ENCODE measurements at places on chromosomes 2 and 18.

DNA sequence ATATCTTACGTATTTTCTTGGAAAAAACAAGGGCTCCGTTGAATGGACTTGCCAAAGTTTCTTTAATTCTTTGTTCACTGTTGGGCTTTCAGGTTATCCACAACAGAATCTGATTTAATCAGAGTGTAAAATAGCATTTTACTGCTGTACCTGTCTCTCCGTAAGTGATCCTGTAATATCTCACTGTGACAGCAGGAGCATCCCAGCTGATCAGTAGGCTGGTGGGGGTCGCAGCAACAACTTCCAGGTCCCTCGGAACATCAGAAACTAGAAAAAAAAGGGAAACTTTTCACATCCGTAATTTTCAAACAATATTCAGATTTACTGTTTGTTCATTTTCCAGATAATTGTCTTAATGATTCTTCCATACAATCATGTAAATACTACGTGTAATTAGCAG lies 51.2 kb downstream of the FN1 start:
- DNase-seq: no peak

DNA sequence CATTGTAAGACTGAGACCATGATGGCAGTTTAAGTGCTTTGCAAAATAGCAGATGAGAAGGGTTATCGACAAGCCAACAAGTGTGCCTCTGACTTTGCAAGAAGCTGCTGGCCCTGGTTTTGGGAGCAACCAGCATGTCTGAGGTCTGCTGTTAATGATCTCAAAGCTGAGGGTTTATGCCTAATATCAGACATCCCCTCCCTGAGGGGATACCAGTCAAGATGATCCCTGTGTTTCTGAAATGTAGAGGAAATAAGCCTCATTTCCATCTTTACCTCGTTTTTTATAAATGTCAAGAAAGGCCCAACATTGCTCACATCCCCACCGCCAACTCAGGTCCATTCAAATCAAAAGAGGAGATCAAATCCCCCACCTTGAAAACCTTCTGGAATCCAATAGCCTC lies 120.6 kb downstream of the MYCN start:
- DNase-seq: no peak

GRCh38 chr18:70553936-70554260 lies 265.1 kb downstream of the SOCS6 start:
- no peak for DNase-seq

- DNase-seq: peak; percentile 82
These were observed at the start of gene KCNG3 for GRCh38 chr2:42493468-42494354. KCNG3 (minus strand) TSS chr2:42493982; CDS start chr2:42493501, 481 bp downstream.

- no peak for DNase-seq
These were observed 16.5 kb downstream of the TWIST2 start for GRCh38 chr2:238864207-238865014.

DNA sequence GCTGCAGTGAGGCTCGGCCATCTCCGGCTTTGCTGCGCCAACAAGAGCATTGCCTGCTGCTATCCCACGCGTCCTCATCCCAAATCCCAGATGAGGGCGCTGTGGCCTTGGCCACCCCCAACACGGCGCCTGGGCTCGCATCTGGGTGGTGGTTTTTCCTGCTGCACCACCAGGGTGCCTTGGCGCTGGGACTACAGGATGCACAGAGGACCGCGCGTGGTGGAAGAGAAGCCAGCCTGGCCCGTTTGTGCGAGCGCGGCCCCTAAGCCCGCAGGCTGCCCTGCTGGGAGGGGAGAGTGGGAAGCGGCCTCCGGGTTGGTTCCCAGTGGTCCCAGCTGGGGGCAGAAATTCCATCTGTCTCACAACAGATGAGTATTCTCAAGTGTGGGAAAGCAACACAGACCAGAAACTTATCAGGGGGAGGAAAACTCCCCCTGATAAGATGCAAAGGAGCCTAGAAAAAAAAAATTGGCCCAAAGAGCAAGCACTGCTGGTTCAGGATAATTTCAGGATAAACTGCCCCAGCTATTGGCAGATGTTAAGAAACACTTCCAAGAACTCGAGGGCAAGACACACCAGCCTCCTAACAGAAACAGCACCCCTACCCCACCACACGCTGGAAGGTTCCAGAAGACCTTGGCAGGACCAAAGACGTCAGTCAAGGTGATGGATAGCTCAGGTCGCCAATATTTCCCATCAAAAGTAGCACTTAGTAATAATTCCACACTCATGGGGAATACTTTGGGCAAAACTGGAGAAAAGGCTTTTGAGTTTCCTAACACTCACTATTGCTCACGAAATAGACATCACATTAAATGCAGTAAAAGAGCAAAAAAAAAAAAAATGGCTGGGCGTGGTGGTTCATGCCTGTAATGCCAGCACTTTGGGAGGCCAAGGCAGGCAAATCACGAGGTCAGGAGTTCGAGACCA lies 152.1 kb downstream of the PXDN start:
- no peak for DNase-seq

DNA sequence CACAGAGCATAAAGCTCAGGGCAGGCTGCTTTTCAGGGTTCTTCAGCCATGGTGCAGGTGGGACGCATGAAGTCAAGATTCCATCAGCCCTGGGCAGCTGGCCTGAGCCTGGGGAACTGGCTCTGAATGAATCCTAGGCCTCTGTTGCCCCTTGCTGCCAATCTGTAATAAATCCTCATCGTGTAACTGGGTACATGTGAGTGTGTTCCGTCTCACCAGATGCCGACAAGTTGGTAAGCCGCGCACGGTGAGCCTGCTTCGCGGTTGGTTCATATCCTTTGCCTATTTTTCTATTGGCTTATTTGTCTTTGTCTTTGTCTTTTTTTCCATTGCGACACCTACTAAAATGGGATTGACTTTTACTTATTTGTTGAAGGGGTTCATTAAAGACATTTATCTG lies 27.7 kb downstream of the B3GNT7 start:
- no peak for DNase-seq

GRCh38 chr2:214126135-214126534 lies 284.7 kb upstream of the VWC2L start:
- no peak for DNase-seq

GRCh38 chr2:216151313-216152025 lies 42.3 kb downstream of the XRCC5 start:
- no peak for DNase-seq

DNA sequence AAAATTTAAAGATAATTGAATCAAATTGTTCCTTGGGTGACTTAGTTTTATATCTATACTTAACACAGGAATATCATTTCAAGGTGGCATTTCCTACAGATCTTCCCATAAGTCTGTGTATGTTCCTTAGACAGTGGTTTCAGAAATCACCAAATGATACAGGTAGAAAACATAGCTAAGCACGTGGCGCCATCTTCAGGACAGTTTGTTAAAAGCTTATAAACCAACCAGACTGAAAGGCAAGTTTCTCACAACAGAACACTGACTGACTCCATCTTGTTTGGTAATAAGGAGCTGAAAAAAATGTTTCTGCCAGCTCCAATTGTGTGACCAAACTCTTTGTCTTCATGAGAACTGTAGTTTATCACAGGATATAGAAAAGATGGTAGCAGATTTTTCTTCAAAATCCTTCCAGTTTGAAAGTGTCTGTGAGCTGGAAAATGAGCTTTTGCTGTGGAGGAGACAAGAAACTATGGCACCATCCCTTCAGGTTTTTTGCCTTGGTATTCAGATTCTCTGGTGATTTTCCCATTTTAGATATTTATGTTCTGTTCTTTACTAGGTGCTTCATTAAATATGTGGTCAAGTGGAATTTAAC lies 34.8 kb upstream of the NEUROD1 start:
- peak; percentile 80 for DNase-seq

DNA sequence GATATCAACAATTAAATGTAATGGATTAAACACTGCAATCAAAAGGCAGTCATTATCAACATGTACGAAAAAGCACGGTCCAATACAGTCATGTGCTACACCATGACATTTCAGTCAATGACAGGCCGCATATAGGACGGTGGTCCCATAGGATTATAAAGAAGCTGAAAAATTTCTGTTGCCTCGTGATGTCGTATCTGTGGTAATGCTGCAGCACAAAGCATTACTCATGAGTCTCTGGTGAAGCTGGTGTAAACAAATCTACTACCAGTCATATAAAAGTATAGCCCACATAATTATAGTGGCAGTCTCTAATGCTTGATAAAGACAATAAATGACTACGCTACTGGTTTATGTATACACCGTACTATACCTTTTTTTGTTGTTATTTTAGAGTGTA lies 58.4 kb downstream of the RABL2A start:
- DNase-seq: no peak

DNA sequence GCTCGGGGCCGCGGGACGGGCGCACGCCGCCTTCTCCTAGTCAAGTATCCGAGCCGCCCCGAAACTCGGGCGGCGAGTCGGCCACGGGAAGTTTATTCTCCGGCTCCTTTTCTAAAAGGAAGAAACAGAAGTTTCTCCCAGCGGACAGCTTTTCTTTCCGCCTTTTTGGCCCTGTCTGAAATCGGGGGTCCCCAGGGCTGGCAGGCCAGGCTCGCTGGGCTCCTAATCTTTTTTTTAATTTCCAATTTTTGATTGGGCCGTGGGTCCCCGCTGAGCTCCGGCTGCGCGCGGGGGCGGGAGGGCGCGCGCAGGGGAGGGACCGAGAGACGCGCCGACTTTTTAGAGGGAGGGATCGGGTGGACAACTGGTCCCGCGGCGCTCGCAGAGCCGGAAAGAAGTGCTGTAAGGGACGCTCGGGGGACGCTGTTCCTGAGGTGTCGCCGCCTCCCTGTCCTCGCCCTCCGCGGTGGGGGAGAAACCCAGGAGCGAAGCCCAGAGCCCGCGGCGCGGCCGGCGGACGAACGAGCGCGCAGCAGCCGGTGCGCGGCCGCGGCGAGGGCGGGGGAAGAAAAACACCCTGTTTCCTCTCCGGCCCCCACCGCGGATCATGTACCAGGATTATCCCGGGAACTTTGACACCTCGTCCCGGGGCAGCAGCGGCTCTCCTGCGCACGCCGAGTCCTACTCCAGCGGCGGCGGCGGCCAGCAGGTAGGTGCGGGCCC lies 617 bp downstream of the FOSL2 start:
- DNase-seq: peak; percentile 53

DNA sequence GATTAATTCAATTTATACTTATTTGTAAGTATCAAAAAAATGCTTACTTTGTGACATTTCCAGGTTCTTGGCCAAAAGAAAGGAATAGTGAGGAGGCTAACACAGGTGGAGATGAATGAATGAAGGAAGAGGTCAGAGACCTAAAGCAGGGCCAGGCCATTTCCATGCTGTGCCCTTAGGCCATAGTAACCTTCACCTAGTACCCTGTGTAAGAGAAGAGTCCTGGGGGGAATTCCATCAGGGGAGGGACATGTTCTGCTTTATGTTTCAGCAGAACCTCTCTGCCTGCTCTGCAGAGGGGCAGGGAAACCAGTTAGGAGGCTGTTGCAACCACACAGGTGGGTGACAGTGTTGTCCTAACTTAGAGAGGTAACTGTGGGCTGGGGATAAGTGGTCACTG lies 204.2 kb upstream of the CDH20 start:
- no peak for DNase-seq

- no peak for DNase-seq
These were observed 87.6 kb upstream of the TEX51 start for GRCh38 chr2:126811101-126811500.

- peak; percentile 24 for DNase-seq
These were observed 68.8 kb downstream of the DOK6 start for GRCh38 chr18:69469444-69469919.

- DNase-seq: no peak
These were observed 44.5 kb upstream of the SP3 start for GRCh38 chr2:174009488-174010223.

- DNase-seq: no peak
These were observed 392.2 kb upstream of the FIGN start for GRCh38 chr2:164127971-164128527.

DNA sequence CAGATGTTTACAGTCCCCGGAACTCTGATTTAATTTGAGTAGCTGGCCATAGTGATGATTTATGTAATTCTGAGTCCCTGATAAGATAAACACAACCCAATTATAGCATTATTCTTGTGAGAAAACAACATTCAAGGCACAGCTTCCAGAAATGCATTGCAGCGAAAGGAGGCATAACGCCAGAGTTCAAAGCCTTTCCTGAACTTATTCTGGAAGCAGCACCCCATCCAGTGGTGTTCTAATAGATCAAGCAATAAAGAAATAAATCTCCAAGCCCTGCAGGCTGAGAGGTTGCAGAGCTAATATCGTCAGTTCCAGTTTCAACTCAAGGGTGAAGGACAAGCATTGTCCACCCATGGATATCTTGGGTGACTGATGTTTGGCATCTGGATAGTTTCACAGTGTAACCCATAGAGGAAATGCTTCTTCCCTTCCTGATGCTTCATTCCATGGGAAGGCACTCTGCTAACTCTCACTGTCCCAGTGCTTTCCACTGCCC lies 18.8 kb downstream of the CDH2 start:
- DNase-seq: no peak

GRCh38 chr2:171894612-171894947 lies 536 bp upstream of the SLC25A12 start:
- no peak for DNase-seq

DNA sequence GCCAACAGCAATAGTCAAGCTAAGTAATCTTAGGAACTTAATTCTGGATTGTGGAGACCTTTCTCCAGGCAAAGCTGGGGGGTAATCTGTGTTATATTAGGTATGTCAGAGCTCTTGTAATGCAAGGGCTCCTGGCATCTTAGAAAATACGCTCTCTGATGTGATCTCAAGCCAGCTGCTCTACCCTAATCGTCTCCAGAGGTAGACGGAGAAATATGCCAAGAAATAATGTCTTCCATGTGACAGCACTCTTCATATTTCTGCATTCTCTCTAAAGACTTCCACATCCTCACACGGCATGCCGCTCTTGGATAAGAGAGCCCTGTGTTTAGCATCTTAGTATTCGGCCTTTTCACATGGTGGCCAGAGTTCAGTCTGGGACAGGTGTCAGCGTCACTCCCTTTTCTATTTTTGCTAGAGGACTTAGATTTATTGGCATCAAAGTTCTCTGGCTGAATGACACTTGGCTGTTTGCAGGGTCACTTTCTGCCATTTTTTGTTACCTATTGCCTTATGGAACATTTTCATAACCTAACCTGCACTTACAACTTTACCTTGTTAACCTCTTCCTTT lies 25.2 kb downstream of the CAPN13 start:
- no peak for DNase-seq

- DNase-seq: no peak
These were observed 101.7 kb upstream of the ALPP start for GRCh38 chr2:232276733-232277313.

DNA sequence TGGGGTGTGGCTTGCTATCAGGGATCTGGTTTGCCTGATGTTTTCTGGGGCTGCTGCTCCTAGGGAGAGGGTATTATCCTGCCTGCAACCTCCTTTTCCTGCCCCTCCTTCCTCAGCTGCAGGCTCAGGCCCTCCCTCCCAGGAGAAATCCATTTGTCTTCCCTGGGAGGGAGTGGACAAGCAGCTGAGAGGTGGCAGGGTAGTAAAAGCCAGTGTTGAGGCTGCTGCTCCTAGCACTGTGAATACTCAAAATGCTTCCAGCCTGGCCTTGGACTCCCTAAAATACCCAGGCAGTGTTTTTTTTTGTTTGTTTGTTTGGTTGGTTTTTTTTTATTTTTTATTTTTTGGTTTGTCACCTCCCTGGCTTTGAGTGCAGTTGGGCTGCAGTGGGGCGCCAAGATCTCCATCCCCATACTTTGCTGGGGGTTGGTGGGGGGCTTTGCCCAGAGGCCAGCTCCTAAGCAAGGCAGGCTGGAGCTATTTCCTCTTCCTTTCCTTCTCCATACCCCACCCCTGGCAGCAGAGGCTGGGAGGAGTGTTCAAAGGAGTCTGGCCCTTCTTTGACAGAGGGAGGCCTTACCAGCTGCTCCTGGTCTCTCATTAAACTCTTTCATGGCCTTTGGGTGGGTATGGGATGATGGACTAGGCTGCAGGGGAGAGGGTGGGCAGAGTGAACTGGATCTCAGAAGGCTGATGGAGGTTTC lies 13.6 kb downstream of the HOXD3 start:
- DNase-seq: no peak

- no peak for DNase-seq
These were observed 54.2 kb downstream of the PDE1A start for GRCh38 chr2:182372661-182373060.

Data from CD4-positive, alpha-beta T cell treated with Interleukin-17A for 4 hours (primary cell).